Activated T-cell treated with anti-CD3 and anti-CD28 coated beads, Interleukin-2, amount 50 U/mL, for 72 hours (primary cell): ENCODE measurements at places on chromosomes 13 and 19. TPM values are rescaled to one million over a fixed set of nuclear protein-coding genes. Genes with fewer than 3 reads are reported as not detected.

- H3K4me3 ChIP-seq = no peak overlapping the region
- DNase-seq = no peak
- peaks cover 15% of the 10 kb centered on the region for H3K4me1 ChIP-seq
Observed at GRCh38 chr13:114136576-114136975, 4.2 kb upstream of the RASA3 start.

DNA sequence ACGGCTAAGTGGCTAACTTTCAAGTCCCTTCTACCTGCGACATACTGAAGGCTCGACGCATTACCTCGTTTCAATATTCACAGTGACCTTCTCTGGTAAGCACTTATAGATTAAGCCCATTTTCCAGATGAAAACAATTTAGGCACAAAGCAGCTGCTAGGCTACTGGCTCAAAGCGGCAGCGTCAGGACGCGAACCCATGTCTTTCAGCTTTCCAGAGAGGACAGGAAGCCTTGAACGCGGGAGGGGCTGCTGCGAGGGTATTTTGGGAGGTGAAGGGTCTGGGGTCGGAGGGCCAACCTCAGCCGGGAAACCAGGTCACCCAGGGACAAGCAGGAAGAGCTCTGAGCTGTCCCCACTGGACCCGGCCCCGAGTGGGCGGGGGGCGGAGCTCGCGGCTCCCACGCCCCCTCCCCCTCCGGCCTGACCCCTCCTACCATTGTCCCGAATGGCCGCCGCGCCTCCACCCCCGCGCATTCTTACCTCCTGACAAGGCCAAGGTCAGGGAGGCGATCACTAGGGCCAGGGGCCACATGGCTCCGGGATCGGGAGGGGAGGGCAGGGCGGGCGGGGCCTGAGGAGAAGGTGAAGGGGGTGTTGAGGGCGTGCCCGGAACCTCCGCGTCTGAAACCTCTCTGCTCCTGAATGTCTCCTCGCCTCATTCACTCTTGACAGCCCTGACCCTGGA is at the start of gene KLK13:
Gene KLK13, minus strand, starts transcription at position 559 of the 687 bp plus-strand sequence. Its CDS starts 25 bp downstream, at position 534.
- peaks cover 61% of the 10 kb centered on the region for H3K27me3 ChIP-seq
- H3K4me1 ChIP-seq = no peaks in the 10 kb centered on the region
- peak within 1 kb of the TSS; percentile 62 for H3K4me3 ChIP-seq

GRCh38 chr13:53007872-53008271 is 20.7 kb upstream of the OLFM4 start:
- H3K27me3 ChIP-seq = peaks cover 9% of the 10 kb centered on the region
- H3K27ac ChIP-seq = no peak overlapping the region
- DNase-seq = no peak
- H3K4me1 ChIP-seq = no peaks in the 10 kb centered on the region

DNA sequence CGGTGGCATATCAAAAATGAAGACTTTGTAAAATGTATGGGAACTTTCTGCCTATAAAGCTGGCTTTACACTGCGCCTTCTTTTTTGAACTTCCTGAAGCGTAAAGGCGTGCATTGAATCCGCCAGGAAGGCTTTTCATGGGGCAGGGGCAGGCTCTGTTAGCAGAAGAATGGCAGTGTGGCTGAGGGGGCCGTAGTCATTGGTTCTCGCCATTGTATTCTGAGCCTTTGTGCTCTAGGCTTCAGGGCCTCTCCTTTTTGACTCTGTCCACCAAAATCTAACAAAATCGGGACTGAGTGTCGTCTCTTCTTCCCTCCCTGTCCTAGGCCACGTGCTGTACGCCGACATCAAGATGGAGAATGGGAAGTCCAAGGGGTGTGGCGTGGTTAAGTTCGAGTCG is 14.1 kb downstream of the PRAM1 start:
- H3K36me3 ChIP-seq = peaks cover 6% of the 10 kb centered on the region
- peak overlapping the region; percentile 38 for H3K27ac ChIP-seq
- no peak for DNase-seq
- H3K4me3 ChIP-seq = no peak overlapping the region
- no peaks in the 10 kb centered on the region for H3K27me3 ChIP-seq

- no peaks in the 10 kb centered on the region for H3K4me1 ChIP-seq
- H3K4me3 ChIP-seq = no peak overlapping the region
- H3K36me3 ChIP-seq = no peaks in the 10 kb centered on the region
- H3K27ac ChIP-seq = no peak overlapping the region
Observed at GRCh38 chr13:26656919-26657318, 99.4 kb downstream of the WASF3 start.

The ARRDC2 gene
- 47.9 TPM for total RNA-seq

The KLHL1 gene
- not detected for total RNA-seq

The DCT gene
- 2.3 TPM for total RNA-seq

DNA sequence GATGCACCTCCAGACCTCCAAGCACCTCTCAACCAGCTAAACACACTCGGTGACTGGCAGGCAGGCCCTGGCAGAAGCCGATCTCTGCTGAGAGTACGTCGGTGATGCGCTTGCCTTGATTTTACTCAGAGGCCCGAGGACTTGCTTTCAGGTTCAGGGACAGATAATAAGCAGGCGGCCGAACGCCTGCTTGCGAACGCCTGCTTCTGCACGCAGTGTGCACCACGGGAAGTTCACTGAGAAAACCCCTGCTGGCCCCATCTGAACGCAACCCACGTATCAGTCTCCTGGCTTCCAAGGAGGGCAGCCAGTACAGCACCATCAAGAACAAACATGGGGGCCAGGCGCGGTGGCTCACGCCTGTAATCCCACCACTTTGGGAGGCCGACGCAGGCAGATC is 108.0 kb downstream of the STK24 start:
- no peak overlapping the region for H3K4me3 ChIP-seq
- peak overlapping the region; percentile 39 for H3K27ac ChIP-seq
- no peak for DNase-seq
- H3K27me3 ChIP-seq = no peaks in the 10 kb centered on the region

DNA sequence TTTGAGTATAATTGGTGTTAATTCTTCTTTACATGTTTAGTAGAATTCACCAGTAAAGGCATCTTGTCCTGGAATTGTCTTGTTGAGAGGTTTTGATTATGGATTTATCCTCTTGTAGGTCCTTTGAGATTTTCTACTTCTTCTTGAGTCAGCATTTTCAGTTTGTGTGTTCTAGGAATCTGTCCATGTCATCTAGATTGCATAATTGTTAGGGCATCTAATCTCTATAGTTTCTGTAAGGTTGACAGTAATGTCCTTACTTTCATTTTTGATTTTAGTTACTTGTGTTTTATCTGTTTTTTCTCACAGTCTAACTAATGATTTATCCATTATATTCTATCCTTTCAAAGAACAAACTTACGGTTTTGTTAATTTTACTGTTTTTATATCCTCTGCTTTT is 492.0 kb downstream of the FGF9 start:
- DNase-seq = no peak
- H3K36me3 ChIP-seq = peaks cover 4% of the 10 kb centered on the region
- no peaks in the 10 kb centered on the region for H3K27me3 ChIP-seq
- peaks cover 40% of the 10 kb centered on the region for H3K4me1 ChIP-seq
- H3K4me3 ChIP-seq = no peak overlapping the region

GRCh38 chr19:53624771-53625545 is 6.8 kb upstream of the DPRX start:
- no peak overlapping the region for H3K27ac ChIP-seq
- H3K36me3 ChIP-seq = peaks cover 1% of the 10 kb centered on the region
- DNase-seq = peak; percentile 10
- H3K4me3 ChIP-seq = no peak overlapping the region
- no peaks in the 10 kb centered on the region for H3K4me1 ChIP-seq

- no peak overlapping the region for H3K27ac ChIP-seq
- no peak overlapping the region for H3K4me3 ChIP-seq
- H3K27me3 ChIP-seq = no peaks in the 10 kb centered on the region
- H3K36me3 ChIP-seq = no peaks in the 10 kb centered on the region
- DNase-seq = peak; percentile 73
Observed at GRCh38 chr19:33406521-33407139, 33.1 kb downstream of the CEBPG start.

DNA sequence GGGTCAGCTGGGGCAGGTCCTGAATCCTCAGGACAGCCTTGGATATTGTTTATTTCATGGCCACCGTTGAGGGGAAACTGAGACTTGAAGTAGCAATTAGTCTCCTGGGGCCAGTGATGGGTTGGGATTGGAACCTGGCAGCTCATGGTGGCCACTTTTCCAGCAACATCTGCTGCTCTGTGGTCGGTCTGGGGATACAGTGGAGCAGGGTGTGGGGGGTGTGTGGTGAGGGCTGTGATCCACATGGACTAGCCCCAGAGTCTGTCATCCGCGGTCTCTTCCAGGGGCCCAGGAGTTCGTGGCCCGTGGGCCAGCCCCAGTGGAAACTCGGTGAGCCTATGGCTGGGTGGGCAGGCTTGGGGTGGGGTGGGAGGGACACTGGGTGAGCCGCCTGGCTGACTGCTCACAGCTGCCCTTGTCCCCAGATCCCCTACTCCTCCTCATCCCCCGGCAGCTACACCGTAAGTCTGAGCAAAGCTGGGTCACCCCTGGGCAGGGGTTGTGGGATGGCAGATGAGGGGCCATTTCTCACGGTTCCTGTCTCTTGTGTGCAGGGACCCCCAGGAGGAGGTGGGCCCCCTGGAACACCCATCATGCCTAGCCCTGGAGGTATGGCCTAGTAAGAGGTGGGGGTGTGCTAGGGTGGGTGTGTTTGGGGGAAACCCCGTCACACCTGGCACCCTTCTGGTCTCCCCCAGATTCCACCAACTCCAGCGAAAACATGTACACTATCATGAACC is 5.5 kb downstream of the ISYNA1 start:
- no peaks in the 10 kb centered on the region for H3K36me3 ChIP-seq
- peak overlapping the region; percentile 77 for H3K4me3 ChIP-seq
- no peaks in the 10 kb centered on the region for H3K27me3 ChIP-seq
- peaks cover 18% of the 10 kb centered on the region for H3K4me1 ChIP-seq
- no peak for DNase-seq

DNA sequence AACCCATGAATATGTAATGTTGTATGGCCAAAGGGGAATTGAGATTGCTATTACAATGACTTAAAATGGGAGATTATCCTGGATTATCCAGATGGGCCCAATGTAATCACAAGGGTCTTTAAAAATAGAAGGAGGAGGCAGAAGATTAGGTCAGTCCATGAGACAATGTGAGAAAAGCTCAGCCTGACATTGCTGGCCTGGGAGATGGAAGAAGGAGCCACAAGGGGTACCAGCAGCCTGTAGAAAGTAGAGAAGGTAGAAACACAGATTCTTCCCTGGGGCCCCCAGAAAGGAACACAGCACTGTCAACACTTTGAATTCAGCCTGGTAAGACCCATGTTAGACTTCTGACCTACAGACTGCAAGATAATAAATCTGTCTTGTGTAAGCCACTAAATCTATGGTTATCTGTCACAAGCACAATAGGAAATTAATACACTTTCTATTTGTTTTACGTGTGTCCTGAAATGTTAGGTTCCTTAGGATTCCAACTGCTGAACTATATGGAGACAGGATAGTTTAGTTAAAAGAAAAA is 132.9 kb upstream of the SERP2 start:
- peaks cover 39% of the 10 kb centered on the region for H3K4me1 ChIP-seq
- no peaks in the 10 kb centered on the region for H3K36me3 ChIP-seq
- H3K4me3 ChIP-seq = no peak overlapping the region
- H3K27ac ChIP-seq = no peak overlapping the region
- peaks cover 21% of the 10 kb centered on the region for H3K27me3 ChIP-seq
- no peak for DNase-seq
